ENCODE measurements at places on chromosomes 5 and 9.
A peak's percentile ranks its signal among the peaks of the same experiment; 100 is the strongest.

DNA sequence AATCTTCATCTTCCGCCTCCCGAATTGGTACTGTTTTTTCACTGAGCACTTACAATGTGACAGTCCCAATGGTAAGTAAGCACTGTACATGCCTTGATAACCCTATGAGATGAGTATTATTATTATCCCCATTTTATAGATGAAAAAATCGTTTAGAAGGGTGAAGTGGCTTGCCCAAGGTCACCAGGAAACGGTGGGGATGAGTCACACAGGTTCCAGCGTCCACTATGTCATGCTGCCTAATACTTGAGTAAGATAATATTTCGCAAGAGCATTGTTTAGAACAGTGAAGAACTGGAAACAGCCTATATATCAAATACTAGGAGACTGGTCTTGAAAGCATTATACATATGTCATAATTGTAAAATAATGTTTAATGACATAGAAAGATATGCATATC, 12.9 kb downstream of the HAND1 start:
- no peak for DNase-seq

DNA sequence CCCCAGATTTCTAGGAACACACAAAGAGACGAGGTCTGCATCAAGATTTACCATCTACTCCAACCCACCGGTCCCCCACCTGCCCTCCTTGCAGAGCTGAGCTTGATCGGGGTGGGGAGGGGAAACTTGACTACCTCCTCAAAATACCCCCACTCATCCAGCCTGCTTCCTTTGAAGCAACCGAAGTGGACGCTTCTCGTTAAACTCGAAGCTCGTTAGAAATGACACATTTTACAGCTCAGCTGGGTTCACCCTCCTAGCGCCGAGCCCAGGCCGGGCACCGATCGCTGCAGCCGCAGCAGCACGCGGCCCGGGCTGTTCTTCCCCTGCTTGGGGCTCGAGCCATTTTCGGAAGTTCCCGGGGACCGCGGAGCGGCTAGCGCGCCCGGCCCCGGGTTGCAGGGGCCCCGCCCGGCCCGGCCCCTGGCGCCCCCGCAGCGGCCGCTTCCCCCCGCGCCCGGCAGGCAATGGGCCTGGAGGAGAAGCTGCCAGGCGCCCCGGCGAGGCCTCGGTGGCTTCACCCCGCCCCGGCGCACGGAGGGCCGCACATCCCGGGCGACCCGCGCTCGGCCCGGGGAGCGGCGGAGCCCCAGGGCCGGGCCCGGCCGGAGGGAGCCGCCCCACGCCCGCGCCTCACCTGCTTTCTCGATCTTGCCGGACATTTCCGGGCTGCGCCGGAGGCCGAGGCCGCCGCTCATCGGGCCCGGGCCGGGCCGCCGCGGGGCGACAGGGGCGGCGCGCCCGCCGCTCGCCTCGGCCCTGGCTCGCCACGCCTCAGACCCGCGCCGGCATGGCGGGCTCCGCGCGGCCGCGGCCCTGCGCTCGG, 530 bp downstream of the RAPGEF1 start:
- peak; percentile 71 for DNase-seq

- DNase-seq: no peak
Measured at GRCh38 chr5:4413996-4414395, 726.1 kb upstream of the ADAMTS16 start.

DNA sequence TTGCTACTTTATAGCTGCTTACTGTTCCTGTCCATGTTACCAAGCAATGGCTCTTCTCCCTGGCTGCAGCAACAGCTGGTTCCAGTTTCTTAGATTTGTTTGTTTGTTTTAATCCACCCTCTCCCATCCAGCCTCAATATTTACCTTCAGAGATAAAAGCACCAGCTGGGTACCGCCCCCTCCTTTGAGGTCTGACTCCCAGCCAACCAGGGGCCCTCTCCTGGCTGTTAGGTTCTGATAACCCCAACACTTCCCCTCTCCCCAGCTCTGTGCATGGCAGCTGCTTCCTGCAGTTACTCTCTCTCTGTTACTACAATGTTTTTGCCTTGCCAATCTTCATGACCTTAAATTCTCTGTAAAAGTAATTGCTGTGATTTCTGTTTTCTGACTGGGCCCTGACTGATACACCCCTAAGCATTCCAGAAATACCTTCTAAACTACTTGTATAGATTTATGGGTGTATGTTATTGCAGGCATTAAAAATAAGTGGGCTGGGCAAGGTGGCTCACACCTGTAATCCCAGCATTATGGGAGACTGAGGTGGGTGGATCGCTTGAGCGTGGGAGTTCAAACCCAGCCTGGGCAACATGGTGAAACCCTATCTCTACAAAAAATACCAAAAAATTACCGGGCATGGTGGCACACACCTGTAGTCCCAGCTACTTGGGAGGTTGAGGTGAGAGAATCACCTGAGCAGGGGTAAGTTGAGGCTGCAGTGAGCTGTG, 2.6 kb upstream of the GCNT1 start:
- DNase-seq: no peak

DNA sequence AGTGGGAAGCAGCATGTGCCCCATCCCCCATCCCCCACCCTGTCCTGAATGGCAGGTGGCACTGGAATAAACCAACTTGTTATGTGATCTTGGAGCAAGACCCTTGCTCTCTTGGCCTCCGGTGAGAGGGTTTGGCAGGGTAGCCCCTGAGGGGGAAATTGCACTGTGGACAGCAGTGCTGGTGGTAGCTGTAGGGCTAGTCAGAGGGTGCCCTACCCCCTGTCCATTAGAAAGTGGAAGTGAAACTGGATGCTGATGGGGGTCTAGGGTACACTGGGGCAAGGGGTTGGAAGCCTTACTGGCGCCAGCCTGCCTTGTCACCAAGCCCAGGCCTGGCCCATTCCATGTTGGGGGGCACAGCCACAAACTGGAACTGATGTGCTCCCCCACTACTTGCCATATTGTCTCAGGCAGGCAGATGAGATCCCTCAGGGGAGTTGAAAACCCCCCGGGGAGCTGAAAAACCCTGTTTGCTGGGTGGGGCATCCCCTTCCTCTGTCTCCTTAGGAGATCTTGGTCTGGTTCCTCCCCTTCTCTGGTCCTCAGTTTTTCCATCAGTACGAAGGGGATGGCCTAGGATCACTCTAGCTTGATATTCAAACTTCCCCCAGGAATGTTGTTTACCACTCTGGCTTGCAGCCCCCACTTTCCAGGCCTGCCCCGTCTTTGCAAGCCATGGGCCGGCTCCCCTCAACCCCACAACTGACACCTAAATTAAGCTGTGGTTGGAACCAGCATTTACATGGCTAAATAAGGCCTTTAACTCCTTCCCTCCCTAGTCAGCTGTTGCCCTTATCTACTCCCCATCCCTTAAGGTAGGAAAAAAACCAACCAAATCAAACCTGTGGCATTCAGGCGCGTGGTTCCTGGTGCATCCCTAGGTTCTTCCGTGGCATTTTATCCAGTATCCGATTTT, 14.4 kb upstream of the SYNPO start:
- DNase-seq: no peak

GRCh38 chr9:96117398-96118080, 184.4 kb downstream of the HSD17B3 start:
- no peak for DNase-seq

DNA sequence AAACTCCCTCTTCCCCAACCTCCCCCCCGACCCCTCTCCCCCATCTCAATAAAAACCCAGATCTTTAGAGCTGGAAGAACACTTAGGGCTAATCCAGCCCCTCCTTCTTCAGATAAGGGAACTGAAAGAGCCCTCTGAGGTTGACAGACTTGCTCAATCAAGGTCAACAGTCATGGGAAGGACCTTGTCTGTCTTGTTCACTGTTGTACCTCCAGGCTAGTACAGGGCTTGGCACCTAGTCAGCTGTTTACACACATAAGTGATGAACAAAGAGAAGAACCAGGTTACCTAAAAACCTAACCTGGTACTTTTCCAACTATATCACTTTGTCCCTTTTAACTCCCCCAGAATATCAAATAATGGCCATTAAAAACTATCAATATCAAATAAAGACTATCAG, 2.4 kb downstream of the TTC39B start:
- no peak for DNase-seq

DNA sequence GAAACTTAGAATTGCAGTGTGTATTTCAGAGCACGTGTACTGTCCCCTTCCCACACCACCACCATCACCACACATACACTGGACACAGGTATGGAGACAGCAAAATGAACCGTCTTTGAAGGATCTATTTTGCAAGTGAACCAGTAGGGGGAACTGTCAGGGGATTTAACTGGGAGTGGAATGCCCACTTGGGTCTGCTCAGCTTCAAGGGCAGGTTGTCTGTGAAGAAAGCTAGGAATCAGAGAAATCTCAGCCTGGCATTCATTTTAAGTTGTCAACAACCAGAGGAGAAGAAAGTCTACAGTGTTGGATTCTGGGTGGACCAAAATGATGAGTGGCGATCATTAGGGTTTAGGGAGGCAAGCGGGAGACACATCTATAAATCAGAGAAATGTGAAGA, 147.0 kb downstream of the DCP2 start:
- DNase-seq: no peak

DNA sequence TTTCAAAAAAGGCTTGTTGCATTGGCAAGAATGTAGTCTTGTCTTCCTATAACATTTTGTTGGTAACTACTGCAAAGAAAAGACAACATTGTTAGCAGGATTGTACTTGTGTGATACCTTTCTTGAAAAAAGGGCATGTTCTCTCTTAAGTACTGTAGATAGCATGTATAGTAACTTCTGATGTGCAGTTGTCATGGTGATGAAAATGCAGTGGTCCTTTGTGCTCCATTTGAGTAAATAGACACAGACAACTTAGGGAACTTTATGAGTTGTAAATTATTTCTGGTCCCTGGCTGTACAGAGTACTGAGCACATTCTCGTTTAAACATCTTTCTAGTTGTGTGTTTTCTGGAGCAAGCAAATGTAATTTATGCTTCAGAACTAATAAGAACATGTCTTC, 103.3 kb downstream of the CD180 start:
- no peak for DNase-seq

GRCh38 chr5:21678526-21678925, 1174.6 kb downstream of the CDH12 start:
- no peak for DNase-seq

DNA sequence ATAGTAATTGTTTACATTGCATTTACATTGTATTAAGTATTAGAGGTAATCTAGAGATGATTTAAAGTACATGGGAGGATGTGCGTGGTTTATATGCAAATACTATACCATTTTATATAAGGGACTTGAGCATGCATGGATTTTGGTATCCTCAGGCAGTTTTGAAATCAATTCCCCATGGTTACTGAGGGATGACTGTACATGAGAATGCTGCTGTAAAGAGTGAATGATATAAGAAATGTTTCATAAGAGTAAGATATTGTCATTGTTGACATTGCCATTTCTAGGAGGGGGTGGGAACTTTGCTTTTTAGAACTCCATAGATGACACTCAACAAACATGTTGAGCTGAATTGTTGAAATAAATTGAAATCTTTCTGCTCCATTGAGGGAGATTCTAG, 185.0 kb downstream of the SEMA6A start:
- DNase-seq: no peak

All from H1 (cell line).